SW480 (cell line): ENCODE measurements at places on chromosomes 1 and 21.

DNA sequence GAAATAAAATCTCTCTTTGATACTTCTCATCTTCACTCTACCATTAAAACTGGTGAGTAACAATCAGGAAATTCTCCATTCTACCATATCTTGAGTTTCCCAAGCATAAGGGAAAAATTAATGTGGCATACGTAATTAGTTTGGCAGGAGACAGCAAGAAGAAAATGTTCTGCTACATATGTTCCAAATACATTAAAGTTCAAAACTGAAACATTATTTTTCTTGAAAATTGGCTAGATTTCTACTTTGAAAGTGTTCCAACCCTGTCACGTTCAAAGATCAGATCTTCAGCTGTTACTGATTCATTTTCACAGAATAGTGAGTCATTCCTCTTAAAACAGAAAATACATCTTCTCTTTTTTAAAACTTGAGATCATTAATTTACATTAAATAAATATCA lies 48.5 kb downstream of the PIGK start:
- DNase-seq, result no peak

- DNase-seq, result no peak
Measured at GRCh38 chr1:95097426-95097825, 19.7 kb upstream of the TLCD4 start.

DNA sequence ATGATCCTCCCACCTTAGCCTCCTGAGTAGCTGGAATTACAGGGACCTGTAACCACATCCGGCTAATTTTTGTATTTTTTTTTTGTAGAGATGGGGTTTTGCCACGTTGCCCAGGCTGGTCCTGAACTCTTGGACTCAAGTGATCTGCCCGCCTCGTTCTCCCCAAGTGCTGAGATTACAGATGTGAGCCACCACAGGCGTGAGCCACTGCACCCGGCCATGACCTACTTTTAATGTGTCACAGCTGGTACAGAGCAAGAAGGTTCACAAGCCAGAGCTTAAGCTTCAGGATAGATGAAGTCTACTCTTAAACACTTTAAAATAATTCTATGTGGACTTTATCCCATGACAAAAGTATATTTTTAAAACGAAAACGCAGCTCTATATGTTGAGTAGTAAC lies 23.6 kb downstream of the ACBD3 start:
- no peak for DNase-seq

GRCh38 chr1:152577168-152577567 lies 3.1 kb downstream of the LCE3D start:
- no peak for DNase-seq
